ENCODE measurements at places on chromosomes 13 and 19. TPM values are rescaled to one million over a fixed set of nuclear protein-coding genes. Genes with fewer than 3 reads are reported as not detected.

Gene SPACA7
- total RNA-seq: not detected

DNA sequence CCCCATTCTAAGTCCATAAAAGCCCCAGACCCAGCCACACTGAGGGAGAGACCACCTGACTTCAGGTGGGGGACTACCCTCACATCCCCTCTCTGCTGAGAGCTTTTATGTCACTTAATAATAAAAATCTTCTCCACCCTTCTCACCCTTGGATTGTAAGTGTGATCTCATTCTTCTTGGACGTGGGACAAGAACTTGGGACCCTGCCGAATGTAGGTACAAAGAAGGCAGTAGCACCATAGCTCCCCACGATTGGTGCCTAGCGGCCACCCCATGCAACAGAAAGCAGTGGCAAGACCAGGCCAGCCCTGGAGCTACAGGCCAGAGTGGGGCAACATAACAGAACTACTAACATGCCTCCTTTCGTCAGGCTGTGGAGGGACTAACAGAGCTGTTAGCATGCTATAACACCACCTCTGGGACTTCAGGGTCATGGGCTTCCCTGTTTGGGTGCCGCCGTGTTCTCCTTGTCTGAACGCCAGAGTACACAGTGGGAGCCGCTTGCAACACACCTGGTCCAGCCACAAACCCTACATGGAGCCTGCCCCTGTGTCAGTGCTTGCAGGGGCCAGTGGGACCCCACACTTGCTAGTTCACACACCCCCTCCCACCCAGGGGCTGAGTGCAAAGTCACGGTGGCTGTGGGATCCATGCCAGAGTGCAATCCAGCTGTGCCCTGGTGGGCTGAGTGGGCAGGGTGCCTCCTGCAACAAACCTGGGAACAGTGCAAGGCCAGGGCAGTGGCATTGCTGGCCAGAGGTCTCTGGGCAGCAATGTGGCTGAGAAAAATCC is 5.2 kb upstream of the FBXO17 start:
- DNase-seq: no peak
- H3K27ac ChIP-seq: no peak overlapping the region
- no peaks in the 10 kb centered on the region for H3K4me1 ChIP-seq
- no peaks in the 10 kb centered on the region for H3K36me3 ChIP-seq

GRCh38 chr13:25345576-25345975 is 26.2 kb upstream of the ATP8A2 start:
- H3K4me3 ChIP-seq: no peak overlapping the region
- H3K36me3 ChIP-seq: peaks cover 9% of the 10 kb centered on the region
- H3K27ac ChIP-seq: no peak overlapping the region
- H3K4me1 ChIP-seq: no peaks in the 10 kb centered on the region
- no peak for DNase-seq
- H3K27me3 ChIP-seq: no peaks in the 10 kb centered on the region

GRCh38 chr13:52447815-52448552 is 2.5 kb downstream of the VPS36 start:
- H3K36me3 ChIP-seq: no peaks in the 10 kb centered on the region
- DNase-seq: no peak
- H3K27ac ChIP-seq: no peak overlapping the region
- no peaks in the 10 kb centered on the region for H3K27me3 ChIP-seq
- peaks cover 24% of the 10 kb centered on the region for H3K4me1 ChIP-seq
- H3K4me3 ChIP-seq: peak overlapping the region; percentile 91
